ENCODE measurements at places on chromosomes 4 and X.
A peak's percentile ranks its signal among the peaks of the same experiment; 100 is the strongest.

DNA sequence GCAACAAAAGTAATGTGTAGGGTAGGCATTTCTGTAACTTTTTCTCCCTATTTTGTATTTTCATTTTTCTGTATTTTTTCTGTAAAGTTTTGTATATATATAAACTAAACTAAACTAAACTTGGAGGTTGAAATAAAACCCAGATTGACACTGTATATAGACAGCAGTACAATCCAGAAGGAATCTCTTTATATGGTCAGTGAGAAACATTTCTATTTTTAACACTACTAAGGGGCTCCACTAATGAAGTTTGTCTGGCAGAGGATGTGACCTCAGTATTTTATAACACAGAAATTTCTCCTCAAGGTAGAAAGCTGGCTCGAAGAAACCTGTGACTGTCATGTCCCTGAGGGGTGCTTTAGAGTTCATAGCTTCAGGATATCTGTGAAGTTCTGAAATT is 959.2 kb downstream of the ADGRL3 start:
- DNase-seq: no peak

- DNase-seq: no peak
Measured at GRCh38 chr4:4423706-4424498, 37.0 kb downstream of the NSG1 start.

DNA sequence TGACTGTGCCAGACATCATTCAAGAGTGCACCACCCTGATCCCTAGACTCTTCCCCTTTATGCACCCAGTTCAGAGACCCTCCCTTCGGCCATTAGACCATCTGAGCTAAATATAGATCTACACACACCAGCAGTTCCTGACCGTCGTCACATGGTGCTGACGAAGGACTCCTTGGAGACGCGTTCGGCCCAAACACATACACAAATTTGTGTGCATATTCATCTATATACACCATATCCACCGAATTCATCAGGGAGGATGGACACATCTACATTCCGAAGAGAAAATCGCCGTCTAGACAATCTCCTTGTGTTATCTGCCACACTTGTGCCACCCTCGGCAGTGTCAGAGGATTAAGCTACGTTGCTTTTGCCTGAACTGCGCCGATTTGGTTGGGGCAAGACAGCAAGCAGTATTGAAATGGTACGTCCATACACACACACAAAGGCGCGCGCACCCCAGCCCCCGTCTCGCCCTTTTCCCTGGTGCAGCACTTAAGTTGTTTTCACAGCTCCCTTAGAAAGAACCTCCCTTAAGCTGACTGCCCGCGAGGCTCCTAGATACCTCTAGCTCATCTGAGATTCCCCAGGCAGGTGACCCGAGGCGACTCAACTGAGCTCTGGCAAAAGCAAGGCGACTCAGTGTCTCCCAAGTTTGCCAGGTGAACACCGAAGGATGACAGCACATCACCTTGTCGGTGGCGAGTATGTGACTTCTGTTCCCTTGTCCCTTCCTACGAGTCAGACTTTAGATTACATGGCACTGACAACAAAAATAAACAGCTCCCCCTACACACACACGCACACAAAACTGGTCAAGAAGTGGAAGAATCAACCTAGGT is 1.0 kb downstream of the RASGEF1B start:
- peak; percentile 59 for DNase-seq

DNA sequence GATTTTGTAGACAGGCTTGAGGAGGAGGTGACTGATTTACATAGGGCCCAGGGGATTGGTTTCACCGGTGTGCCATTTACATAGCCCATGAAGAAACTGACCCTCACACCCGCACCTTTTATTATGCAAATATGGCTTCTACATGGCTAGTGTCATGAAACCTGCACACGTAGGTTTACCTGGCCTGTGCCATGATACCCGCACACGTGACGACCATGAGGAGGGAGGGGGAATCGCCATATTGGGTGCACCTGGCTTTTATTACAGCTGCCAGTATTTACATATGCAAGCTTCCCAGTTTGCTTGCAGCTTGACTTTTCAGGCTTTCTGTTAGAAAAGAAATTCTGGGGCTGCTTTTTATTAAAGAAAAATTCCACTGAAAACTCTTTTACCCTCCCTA is 359.7 kb downstream of the ADAM29 start:
- no peak for DNase-seq

DNA sequence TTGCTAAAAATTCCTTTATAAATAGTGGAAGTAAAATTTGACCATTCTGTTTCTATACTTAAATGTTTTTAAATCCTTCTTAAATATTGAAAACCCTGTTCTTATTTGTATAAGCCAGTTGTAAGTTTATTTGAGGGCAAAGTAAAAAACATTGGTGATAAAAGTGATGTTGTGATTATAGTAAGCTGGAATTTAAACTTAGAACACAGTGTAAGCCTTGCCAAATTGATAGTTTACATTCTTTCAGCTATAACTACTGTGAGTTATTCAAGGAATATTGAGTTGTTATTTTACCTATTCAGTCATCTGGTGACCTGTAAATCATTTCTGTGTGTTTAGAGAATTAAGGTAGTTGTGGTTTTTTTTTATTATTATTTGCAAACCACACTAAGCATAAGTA is 9.6 kb downstream of the YY2 start:
- no peak for DNase-seq

DNA sequence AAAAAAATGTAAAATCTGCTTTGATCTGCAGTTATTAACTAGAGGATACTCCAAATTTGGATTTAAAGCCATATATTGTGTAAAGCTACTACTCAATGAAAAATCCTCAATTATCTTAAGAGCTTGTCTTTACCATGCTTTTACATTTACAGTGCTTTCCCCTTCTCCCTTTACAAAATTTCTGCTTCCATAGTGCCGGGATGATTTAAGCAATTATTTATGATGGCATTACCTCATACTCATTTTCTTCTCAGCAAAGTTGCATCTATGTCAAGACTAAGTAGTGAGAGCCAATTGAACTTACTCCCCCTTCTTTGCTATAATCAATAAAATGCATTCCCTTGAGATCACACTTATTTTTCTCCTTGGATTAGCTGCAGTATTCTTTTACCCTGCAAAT is 505.4 kb upstream of the AGA start:
- no peak for DNase-seq

GRCh38 chr4:78776079-78776728 is at the start of gene BMP2K:
Gene BMP2K, plus strand, starts transcription at chr4:78776350. Its CDS starts 194 bp downstream, at chr4:78776544.
- peak; percentile 87 for DNase-seq

GRCh38 chrX:12360383-12360782 is 222.1 kb downstream of the FRMPD4 start:
- no peak for DNase-seq

DNA sequence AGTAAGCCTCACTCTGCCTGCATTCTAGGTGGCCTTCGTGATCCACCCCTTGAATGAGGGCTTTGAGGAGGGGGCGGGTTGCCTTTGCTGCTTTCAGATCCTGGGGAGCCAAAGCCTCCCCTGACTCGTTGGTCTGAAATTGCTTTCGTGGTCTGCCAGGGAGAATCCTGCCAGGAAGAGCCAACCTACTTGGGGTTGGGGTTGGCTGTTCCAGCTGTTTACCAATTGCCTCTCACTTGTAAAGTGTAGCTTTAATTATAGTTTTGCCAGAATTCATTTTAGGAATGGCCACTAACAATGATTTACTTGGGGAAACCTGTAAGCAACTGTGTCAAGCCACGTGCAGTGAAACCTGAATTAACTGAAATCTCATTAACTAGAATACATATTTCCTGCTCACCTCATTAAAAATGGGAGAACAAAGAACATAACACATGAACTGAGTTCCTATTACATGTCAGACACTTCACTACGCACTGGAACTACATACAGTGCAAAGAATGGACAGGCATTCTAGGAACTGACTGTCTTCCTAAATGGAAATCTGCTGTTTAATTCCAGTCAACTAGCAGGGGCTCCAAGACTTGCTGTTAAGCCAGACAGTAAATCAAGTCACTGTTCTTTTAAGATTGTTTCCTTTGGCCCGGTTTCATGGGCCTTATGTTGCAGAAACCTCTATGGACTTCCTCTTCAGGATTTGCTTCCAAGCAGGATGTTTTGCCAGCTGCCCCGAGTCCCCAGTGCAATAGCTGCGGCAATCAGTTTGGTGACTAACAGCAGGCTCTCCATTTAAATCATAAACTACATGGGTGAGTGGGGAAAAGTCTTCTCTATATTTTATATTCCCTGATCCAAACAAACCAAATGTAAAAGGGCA is 16.4 kb upstream of the NKRF start:
- DNase-seq: no peak

GRCh38 chrX:129771266-129771995 is 8.3 kb upstream of the SASH3 start:
- peak; percentile 77 for DNase-seq

DNA sequence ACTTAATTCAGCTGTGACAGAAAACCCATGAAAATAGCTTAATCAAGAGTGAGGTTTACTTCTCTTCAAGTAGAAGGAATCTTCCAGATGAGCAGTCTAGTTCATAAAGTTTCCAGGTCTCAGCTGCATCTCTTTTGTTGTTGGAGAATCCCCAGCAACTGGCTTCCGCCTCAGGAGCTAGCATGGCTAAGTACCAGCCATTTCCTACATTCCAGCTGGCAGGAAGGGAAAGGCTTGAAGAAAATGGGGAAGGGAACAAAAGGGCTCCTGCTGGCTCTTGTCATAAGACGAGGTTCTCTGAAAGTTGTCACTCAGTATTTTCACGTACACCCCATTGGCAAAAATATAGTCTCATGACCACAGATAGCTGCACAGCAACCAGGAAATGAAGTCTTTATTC is 27.3 kb upstream of the TRIM2 start:
- no peak for DNase-seq

DNA sequence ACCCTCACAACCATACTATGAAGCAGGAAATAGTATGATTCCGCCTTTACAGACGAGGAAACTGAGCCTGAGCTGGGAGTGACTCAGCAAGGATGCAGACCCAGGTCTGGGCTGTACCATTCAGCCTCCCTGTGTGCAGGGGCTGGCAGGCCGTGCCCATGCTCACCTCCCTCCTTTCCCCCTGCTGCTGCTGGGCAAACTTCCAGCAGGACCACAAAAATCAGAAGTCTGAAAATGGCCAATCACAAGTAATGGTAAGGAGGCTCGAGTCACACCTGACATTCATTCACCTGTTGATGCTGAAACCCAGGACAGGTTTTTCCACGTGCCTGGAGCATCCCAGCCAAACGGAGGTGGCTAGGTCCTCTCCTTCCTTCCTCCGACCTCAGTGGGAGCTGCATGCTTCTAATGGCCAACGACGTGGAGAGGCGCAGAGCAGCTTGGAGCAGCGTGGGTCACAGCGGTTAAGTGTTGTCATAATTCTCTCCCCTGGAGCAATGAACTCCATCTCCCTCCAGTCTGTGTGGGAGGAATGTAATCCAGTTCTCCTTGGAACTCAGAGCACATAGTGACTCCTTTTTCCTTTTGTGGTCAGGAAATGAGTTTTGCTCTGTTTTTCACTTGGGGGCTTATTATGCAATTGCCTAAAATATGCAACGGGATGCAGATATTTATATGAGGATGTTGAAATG is 371.7 kb downstream of the BCOR start:
- DNase-seq: no peak

DNA sequence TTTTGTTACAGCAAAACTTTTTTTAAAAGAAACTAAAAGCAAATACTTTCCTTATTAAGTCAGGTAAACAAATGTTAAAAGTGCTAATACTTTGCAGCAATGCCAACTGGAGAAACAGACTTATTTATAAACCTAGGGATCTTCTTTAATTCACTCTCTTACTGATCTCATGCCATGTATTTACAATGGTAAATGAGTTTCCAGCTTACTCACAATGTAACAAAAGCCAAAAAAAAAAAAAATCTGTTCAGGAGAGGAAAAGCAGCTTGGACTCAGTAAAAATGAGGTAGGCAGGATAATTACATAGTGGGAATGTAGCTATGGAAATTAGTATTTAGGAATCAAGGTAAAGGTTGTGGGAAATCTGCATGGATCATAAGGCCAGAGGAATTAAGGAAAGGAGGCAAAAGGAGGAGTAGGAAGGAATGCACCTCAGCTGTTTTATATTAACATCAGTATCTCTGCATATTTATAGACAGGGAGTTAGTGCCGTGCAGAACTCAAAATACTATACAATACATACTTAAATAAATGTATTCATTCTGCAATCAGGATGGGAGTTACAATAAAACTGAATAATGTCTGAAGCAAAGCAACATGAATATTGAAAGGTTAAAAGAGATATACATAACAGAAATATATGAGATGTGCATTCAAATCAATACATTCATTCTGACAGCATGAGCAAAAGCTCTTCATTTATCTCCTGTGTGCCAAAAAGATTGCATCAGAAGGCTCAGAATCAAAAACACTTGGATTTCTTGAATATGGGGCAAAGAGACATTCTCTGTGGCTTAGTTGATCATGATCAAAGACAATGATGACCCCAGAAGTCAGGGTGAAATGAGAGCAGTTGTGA is 57.9 kb upstream of the ETNPPL start:
- DNase-seq: no peak

GRCh38 chr4:148059617-148060180 is 327.8 kb downstream of the ARHGAP10 start:
- no peak for DNase-seq

GRCh38 chr4:58734030-58734674 is 1624.0 kb upstream of the IGFBP7 start:
- no peak for DNase-seq

- DNase-seq: no peak
Measured at GRCh38 chrX:10537308-10537707, 83.1 kb downstream of the MID1 start.

DNA sequence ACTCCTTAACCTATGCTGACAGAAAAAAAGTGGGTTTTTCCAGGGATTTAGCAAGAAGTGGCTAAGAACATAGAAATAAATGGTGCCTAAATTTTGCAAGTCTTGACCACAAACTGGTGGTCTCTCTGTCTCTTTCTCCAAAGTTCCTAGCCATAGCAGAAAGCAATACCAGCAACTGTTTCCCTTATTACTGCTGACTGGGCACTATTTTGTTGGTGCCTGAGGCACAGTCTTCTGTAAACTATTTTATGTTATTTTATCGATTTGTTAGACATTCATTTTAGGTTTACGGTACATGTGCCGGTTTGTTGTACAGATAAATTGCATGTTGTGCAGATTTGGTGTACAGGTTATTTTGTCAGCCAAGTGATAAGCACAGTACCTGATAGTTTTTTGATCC is 234.6 kb upstream of the TECRL start:
- no peak for DNase-seq

DNA sequence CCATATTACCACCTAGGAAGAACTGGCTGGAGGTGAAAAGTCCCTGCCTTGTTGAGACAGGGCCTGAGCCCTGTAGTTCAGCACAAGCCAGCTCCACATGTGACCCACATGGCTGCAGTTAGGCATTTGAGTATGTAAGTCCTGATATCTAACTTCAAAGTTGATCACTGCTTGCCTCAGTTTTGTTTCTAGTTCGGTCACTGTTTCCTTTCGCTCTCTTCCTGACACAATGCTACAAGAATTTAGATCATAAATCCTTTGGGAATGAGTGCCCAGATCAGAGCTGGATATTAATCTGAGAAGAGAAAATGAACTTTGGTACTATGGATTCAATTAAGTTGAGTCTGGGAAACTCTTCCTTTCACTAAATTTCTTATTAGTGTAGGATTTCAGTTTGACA is 48.4 kb downstream of the AKAP4 start:
- DNase-seq: no peak

DNA sequence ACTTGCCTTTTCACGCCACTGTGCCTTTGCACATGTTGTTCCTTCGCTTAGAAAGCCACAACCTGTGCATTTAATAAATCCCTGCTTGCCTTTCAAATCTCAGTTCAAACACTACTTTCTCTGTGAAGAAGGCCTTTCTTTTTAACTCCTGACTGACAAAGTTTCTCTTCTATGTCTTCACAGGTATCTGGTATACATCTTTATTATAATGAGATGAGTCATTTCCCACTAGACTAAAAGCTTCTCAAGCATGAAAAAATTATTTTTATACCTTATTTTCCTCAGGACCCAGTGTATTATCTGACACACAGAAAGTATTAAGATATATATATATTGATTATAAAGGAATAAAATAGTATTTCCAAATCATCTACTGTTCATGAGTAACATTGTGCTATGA is 189.9 kb downstream of the TBCK start:
- no peak for DNase-seq
